ENCODE measurements at places on chromosomes 7 and 10.

DNA sequence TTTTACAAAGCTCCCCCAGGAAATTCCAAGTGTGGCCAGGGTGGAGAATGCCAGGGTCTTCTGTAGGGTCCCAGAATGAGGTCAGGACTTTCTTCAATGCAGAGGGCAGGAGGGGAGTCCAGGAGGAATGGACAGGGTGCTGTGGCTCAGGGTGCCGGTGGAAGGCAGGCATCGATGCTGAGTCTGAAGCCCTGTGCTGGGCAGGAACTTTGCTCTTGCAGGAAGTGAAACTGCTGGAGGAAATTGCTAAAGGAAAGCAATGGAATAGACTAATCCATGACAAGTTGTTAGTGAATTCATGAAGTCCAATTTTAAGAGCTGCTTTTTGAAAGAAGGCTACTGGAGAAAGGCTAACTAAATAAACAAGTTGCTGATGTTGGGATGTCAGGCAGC is 14.8 kb downstream of the PTPRE start:
- no peak for DNase-seq

DNA sequence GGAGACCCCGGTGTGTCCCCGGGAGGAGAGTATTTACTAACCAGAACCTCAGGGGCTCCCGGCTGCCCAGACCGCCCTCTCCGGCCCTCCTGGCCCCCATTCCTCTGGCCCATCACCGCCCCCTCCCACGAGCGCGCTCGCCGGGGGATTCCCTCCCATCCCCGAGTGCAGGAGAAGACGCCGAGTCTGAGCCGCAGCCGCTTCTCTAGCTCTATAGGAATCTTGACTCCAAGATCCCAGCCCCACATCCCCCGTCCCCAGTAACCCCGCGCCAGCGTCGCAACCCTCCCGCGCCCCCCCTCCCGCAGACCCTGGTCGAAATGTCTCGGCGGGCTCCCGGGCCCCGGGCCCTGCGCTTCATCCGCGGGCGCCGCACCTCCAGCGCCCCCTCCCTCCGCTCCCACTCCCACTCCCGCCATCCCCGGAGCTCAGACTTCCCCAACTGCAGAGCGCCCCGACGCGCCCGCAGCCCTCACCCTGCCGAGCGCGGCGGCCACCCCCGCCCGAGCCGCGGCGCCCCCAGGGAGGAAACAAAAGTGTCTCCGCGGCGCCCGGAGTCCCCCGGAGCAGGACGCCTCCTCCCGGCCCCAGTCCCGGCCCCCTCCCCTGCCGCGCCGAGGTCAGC is 541 bp downstream of the ELMO1 start:
- no peak for DNase-seq

DNA sequence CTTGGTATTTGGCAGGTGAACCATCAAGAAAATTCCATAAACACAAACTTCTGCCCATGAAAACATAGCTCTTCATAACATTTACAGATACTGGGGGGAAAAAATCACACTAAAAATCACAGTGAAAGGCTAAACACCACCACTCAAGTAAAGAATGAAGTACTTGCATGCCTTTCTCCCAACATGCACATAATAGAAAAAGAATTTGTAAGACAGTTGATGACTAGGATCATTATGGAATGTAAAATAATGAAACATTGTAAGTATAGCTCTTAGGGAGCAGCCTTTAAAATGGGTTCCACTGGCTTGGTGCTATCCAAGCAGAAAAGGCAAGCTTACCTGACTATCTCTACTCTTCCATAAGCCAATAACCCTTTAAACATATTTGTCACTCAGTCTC is 299.9 kb upstream of the LRRN3 start:
- peak; percentile 1 for DNase-seq

DNA sequence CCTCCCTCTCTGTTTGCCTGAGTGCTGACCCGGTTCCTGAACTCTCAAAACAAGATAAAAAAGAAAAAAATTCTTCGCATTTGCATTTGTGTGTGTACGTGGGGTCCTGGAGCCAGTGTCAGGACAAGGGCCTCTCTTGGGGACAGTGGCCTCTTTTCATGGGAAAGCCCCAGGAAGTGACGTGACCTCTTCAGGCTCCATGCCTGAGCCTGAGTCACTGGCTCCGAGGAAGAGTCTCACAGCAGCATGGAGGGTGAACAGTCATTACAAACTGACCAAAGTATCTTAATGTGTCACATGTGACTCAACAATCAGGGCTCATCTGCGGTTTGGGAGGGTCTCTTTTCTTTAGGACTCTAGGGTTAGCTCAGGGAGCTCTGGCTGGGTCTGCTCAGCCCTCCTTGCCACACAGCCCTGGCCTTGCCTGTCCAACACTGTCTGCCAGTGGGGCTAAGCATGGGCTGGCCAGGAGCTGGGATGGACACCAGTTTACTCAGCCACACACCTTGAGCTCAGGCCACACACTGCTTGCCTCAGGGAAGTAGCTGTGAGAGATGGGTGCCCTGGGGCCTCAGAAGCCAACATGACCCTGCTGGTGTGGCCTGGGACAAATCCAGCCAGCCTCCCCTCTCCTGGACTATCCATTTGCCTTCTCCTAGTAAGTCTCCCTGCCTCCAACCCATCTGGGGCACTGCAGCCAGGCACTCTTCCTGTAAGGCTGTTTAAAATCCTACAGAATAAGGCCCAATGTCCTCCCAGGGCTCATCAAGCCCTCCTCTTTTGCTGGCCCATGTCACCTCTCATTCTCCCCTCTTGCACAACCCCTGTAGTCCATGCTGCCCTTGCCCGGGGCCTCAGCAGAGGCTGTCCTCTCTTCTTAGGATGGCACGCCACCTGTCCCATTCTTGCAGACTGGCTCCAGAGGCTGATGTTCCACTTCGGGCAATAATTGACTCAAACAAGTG is 10.5 kb downstream of the TMEM273 start:
- peak; percentile 96 for DNase-seq

DNA sequence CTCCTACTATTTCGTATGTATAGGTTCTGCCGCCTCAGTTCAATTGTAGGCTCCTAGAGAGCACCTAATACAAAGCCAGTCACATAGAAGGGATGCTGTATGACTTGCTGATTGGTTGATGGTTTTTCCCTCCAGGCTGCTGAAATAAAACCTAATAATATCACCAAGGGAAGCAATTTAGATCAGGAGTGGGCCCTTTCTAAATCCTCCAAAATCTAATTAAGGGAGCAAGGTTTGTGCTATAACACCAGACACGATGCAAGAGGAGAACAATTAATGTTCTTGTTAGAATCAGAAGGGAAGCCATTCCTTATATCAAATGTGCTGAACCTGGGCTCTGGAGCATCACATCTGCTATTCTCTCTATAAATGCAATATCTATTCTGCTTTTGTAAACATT is 42.0 kb upstream of the SLC13A1 start:
- DNase-seq: no peak

- DNase-seq: no peak
Observed at GRCh38 chr10:28958468-28958867, 281.1 kb downstream of the BAMBI start.

GRCh38 chr10:75597773-75598440 is 166.5 kb downstream of the LRMDA start:
- DNase-seq: no peak

DNA sequence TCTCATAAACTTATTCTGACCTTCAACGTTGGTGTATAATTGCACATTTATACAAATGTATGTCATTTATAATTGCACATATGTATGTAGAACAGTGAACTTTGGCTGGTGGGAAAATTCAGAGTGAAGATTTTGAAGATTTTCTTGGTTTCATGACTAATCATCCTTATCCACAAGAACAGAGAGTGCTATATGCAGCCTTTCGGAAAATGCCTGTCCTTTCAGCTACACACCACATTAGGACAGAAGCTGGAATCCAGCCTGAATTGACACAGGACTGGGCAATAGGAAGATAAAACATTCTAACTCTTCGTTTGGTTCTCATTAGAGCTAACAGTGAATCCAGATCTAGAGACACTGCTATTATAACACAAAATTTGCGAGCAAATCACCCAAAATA is 166.2 kb downstream of the PDE1C start:
- DNase-seq: no peak
